ENCODE measurements at places on chromosomes 2 and 18. TPM values are rescaled to one million over a fixed set of nuclear protein-coding genes. Genes with fewer than 3 reads are reported as not detected.

- no peaks in the 10 kb centered on the region for H3K36me3 ChIP-seq
- no peaks in the 10 kb centered on the region for H3K4me1 ChIP-seq
- no peaks in the 10 kb centered on the region for H3K27me3 ChIP-seq
- no peak overlapping the region for H3K4me3 ChIP-seq
Measured at GRCh38 chr2:227846831-227847230, 24.6 kb upstream of the DAW1 start.

Gene ANKRD12
- total RNA-seq, result 74.2 TPM

Gene ANKRD44
- 51.4 TPM for total RNA-seq

DNA sequence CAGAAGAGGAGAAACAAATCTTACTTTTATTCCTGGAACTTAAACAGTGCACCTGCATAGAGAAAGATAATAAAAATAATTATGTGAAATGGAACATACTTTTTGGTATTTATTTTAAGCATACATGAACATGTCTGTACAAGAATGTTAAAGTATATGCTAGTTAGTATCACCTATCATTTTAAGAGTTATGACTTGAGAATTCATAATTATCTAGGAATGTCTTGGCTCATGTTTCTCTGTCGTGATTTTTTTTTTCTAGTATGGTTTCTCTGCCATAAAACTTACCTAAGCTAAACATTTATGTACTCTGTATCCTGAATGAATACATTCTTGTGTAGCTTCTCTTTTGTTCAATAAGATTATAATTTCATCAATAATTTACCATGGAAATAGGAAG lies 4.2 kb downstream of the SERPINB7 start:
- no peaks in the 10 kb centered on the region for H3K4me1 ChIP-seq
- no peaks in the 10 kb centered on the region for H3K27me3 ChIP-seq
- H3K4me3 ChIP-seq, result no peak overlapping the region
- no peaks in the 10 kb centered on the region for H3K36me3 ChIP-seq
- no peak overlapping the region for H3K27ac ChIP-seq

DNA sequence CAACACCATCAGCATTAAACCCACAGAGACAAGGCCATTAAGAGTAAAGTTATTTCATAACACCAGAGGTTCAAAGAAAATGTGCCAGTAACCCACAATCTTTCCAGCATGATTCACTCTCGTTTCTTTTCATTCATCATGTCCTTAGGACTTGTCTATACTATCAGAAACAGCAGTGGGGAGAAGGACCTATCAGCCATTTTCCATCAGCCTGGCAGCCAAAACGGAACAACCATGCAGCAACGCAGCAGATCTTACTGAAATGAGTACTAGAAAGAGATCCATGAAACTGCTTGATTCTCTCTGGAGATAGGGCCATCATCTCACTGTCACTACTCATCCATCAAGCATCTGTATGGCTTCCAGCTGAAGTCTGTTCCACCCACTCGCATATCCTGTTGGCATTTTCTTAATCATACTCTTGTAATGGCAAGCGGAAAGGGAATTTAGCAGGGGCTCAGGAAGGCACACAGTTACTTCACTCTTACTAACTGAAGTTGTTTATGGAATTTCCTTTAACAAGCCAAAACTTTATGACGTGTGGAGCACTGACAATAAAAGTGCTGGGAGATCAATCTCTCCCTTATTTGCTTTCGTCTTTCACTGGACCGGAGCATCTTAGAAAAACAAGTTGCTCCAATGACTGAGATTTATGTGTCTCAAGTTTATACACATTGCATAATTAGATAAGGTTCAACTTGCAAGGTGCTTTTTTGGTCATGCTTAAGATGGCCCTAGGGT lies 69.7 kb downstream of the EPHA4 start:
- no peak overlapping the region for H3K27ac ChIP-seq
- no peaks in the 10 kb centered on the region for H3K27me3 ChIP-seq
- no peaks in the 10 kb centered on the region for H3K4me1 ChIP-seq
- no peak overlapping the region for H3K4me3 ChIP-seq
- no peak for DNase-seq

Gene ACMSD
- not detected for total RNA-seq

- no peak overlapping the region for H3K27ac ChIP-seq
- no peaks in the 10 kb centered on the region for H3K4me1 ChIP-seq
Measured at GRCh38 chr2:242046206-242046826, 176.8 kb downstream of the RTP5 start.

DNA sequence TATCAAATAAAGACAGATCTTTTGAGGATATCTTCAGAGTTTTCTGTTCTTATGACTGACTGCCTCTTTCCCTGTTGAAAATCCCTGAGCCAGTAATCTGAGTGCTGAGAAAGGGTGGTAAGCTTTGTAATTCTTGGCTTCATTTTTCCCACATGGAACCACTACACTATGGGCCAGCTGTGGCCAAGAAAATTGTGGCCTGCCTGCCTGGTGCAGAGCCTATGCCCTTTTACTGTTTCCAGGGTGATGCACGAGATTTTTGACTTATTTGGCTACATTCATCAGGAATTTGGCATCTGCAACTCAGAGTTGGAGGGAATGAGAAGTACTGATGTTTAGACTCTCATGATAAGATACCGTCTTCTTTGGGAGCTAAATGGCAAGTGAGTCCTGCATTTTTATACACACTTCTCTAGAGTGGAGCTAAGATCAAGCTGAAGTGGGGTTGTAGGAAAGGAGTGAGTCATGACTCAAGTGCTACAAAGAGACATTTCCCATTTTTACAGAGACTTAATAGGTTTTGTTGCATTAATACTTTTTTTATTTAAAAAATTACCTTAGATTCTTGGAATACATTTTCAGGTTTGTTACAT lies 328.2 kb upstream of the CDH7 start:
- no peak overlapping the region for H3K27ac ChIP-seq
- no peak overlapping the region for H3K4me3 ChIP-seq
- H3K27me3 ChIP-seq, result no peaks in the 10 kb centered on the region
- no peaks in the 10 kb centered on the region for H3K36me3 ChIP-seq

- H3K4me3 ChIP-seq, result no peak overlapping the region
- H3K4me1 ChIP-seq, result no peaks in the 10 kb centered on the region
- no peaks in the 10 kb centered on the region for H3K36me3 ChIP-seq
Measured at GRCh38 chr18:23673725-23674124, 11.0 kb upstream of the ANKRD29 start.

Gene TPGS2
- total RNA-seq, result 57.6 TPM

Gene SERPINE2
- 7.3 TPM for total RNA-seq

- no peaks in the 10 kb centered on the region for H3K36me3 ChIP-seq
- H3K27me3 ChIP-seq, result no peaks in the 10 kb centered on the region
- no peak overlapping the region for H3K4me3 ChIP-seq
- no peak overlapping the region for H3K27ac ChIP-seq
- H3K4me1 ChIP-seq, result peaks cover 4% of the 10 kb centered on the region
- DNase-seq, result no peak
Measured at GRCh38 chr2:102606353-102606752, 13.0 kb upstream of the SLC9A2 start.

Gene APCDD1
- total RNA-seq, result 27.6 TPM

Gene TMX3
- 56.4 TPM for total RNA-seq

- no peaks in the 10 kb centered on the region for H3K27me3 ChIP-seq
- no peak for DNase-seq
- no peaks in the 10 kb centered on the region for H3K36me3 ChIP-seq
- H3K27ac ChIP-seq, result no peak overlapping the region
- peaks cover 8% of the 10 kb centered on the region for H3K4me1 ChIP-seq
Measured at GRCh38 chr18:76453932-76454331, 41.1 kb downstream of the ZNF516 start.

Gene ACOXL
- 47.5 TPM for total RNA-seq

Gene PLGLB2
- 2.4 TPM for total RNA-seq

GRCh38 chr2:29273685-29274611 lies 158.7 kb downstream of the CLIP4 start:
- no peaks in the 10 kb centered on the region for H3K4me1 ChIP-seq
- H3K36me3 ChIP-seq, result no peaks in the 10 kb centered on the region
- H3K27me3 ChIP-seq, result no peaks in the 10 kb centered on the region

- no peaks in the 10 kb centered on the region for H3K4me1 ChIP-seq
- H3K4me3 ChIP-seq, result no peak overlapping the region
- H3K36me3 ChIP-seq, result no peaks in the 10 kb centered on the region
Measured at GRCh38 chr18:62396381-62396780, 71.3 kb downstream of the TNFRSF11A start.

- H3K4me1 ChIP-seq, result peaks cover 20% of the 10 kb centered on the region
- H3K36me3 ChIP-seq, result no peaks in the 10 kb centered on the region
- H3K4me3 ChIP-seq, result peak overlapping the region; percentile 25
Measured at GRCh38 chr2:160952464-160953254, 207.6 kb upstream of the TANK start.

Gene CHRNG
- total RNA-seq, result not detected

DNA sequence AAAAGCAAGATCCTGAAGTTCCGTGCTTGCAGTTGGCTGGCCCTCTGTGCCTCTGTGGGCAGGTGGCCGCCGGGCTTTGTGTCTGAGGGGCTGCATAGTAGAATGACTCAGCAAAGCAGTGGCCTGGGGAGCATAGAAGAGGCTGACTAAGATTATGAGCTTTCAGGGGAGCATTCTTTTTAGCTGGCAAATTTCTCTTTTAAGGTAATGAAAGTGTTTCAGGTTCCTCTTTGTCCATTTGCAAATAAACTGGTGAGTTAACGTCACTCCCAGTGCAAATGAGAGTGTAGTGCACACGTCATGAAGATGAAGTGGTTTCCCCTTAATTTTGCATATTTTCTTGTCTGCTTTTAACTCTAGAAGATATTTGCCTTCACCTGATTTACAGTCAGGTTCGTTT lies 98.6 kb downstream of the BCL2L11 start:
- H3K4me3 ChIP-seq, result no peak overlapping the region
- H3K36me3 ChIP-seq, result no peaks in the 10 kb centered on the region
- H3K4me1 ChIP-seq, result no peaks in the 10 kb centered on the region
- DNase-seq, result no peak
- no peaks in the 10 kb centered on the region for H3K27me3 ChIP-seq

Gene DAW1
- total RNA-seq, result not detected

DNA sequence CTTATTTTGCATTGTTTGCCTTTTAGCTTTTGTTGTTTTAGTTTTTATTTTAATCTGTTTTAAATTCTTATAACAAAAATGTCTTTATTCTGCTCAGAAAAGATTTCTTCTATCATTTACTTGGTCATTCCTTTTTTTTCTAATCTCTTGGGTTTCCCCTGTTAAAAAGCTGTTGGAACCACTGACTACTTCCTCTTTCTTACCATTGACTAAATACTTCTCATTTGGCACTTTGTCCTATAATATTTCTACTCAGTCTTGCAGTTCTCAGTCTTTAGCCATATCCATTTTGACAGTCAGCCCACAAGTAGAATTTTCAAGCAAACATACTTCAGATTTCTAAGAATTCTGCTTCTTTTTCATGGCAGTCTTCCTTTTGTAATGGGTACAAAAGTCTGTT lies 567.2 kb downstream of the SATB2 start:
- H3K4me3 ChIP-seq, result no peak overlapping the region
- no peak overlapping the region for H3K27ac ChIP-seq
- DNase-seq, result no peak
- H3K4me1 ChIP-seq, result no peaks in the 10 kb centered on the region
- H3K27me3 ChIP-seq, result no peaks in the 10 kb centered on the region

DNA sequence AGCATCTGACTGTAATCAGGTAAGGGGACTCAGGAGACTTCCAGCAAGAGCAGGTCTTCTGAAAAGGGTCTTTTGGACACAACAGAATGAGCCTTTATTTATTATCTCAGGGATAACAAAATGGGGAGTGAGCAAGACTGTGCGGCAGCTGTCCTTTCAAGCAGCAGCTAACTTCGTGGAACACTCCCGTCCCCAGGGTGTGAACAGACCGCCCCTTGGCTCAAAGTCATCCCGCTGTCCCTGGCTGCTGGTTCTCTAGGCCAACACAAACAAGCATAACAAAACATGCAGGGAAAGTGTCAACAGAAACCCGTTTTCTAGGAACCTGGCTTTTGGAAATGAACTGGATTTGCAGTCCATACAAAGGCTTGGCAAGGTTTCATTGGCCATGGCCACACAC lies 787.9 kb upstream of the FANCL start:
- H3K36me3 ChIP-seq, result no peaks in the 10 kb centered on the region
- no peak overlapping the region for H3K4me3 ChIP-seq
- no peak for DNase-seq
- no peaks in the 10 kb centered on the region for H3K4me1 ChIP-seq
- H3K27ac ChIP-seq, result no peak overlapping the region

Gene CCDC138
- total RNA-seq, result 2.9 TPM

GRCh38 chr18:3454365-3455089 lies 4.6 kb downstream of the TGIF1 start:
- no peaks in the 10 kb centered on the region for H3K27me3 ChIP-seq
- peak overlapping the region; percentile 79 for H3K4me3 ChIP-seq
- peaks cover 55% of the 10 kb centered on the region for H3K4me1 ChIP-seq
- no peak for DNase-seq
- peak overlapping the region; percentile 99 for H3K27ac ChIP-seq

DNA sequence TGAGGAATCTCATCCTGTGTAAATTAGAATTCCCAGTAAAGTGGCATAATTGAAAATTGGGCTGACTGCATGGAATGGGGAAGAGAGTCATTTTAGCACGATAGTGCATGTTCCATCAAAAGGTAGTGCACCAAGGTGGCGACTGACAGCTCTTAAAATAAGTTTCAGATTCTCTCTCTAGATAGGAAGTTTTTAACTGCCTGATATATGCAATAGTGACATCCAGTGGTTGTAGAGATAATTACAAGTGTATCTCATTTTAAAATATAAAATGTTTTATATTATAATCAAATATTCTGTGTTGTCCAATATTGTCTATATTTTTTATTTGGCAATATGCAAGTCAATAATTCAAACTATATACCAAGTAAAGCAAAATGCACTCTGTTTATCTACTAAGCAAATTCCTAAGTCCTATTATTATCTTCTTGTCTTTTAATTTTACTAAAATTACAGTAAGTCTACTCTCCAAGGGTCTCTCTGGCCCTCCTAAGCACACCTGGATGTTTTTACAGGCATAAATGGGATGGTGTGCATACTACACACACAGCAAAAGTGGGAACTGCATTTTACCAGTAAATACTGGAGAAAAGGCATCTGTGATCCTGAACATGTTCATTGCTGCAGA lies 397.7 kb upstream of the HNRNPA3 start:
- H3K4me1 ChIP-seq, result peaks cover 6% of the 10 kb centered on the region
- no peaks in the 10 kb centered on the region for H3K27me3 ChIP-seq
- DNase-seq, result no peak
- no peak overlapping the region for H3K27ac ChIP-seq

DNA sequence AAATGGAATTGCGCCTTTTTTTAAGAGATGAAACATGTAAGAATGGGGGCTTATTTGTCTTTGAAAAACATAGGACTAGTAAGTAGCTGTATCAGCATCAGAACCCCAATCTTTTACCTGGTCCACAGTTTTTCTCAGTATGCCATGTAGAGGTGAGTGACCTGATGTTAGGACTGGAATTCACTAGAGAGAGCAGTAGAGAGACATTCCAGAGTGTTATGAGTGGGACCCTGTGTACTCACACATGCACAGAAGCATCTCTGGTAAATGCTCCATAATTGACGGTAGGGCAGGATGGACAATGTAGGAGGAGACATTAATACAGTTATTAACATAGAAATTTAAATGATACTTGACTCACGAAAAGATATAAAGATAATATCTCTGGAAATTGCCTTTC lies 1.4 kb upstream of the GALNT13 start:
- H3K27ac ChIP-seq, result no peak overlapping the region
- peaks cover 18% of the 10 kb centered on the region for H3K27me3 ChIP-seq
- DNase-seq, result no peak
- H3K4me1 ChIP-seq, result no peaks in the 10 kb centered on the region
- no peak overlapping the region for H3K4me3 ChIP-seq

All from upper lobe of right lung (tissue), 1 donor.